Amniotic stem cell (primary cell): ENCODE measurements at places on chromosomes 12 and 14.

DNA sequence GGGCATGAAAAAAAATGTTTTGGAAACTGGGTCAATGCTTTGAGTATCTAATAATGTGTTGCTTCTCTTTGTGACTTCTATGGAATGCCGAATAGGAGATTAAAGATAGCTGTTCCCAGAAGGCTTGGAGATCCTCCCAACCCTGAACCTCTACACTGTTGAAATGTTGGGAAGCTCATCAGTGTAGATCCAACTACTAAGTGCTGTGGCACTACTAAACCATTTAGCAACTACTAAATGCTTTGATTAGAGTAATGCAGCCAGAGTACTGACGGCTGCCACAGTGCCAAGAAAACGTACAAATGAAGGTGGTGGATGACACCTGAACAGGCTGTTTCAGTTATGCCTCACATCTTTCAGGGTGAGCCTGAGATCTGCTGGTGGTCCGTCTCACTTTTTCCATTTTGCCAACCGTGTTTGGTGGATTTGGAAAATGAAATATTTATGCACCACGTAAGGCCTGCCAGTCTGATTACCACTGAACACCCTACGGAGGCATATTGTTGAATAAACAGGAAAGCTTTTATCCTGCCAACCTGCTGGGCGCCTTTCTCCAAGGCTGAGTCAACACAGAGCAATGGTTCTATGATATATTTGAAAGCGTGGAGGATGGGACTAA, 938.0 kb upstream of the FLRT2 start:
- DNase-seq, result no peak

DNA sequence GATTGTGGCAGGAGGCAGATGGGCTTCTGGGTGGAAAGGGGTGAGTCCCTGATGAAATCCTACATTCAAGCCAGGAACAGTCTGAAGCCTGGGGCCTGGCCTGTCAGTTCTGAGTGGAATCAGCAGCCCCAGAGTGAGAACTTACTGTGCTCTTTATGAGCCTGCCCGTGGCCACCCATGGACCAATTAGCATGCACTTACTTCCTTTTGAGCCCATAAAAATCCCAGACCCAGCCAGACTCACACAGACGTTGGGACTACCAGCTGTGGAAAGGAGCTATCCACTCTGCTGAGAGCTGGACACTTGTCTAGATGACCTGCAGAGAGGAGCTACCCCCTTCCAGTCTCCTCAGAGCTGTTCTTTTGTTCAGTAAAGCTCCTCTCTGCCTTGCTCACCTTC, 104.5 kb downstream of the MNAT1 start:
- DNase-seq, result no peak

DNA sequence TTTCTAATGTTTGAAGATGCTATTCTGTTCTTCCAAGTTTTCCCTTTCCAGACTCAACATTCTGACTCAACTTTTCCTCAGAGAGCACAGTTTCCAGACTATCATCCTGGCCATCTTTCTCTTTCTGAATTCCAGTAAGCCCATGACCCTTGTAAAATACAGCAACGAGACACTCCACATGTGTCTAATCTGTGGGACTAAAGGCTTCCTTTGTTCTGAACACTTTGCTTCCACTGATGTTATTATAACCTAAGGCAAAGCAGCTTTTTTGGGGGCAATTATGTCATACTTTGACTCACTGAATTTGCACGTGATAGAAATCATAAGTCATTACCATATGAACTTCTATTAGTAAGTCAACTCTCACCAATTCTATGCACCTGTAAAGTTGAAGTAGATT, 6.3 kb upstream of the ART4 start:
- no peak for DNase-seq

GRCh38 chr12:132583411-132583710, 27.0 kb downstream of the LRCOL1 start:
- no peak for DNase-seq

DNA sequence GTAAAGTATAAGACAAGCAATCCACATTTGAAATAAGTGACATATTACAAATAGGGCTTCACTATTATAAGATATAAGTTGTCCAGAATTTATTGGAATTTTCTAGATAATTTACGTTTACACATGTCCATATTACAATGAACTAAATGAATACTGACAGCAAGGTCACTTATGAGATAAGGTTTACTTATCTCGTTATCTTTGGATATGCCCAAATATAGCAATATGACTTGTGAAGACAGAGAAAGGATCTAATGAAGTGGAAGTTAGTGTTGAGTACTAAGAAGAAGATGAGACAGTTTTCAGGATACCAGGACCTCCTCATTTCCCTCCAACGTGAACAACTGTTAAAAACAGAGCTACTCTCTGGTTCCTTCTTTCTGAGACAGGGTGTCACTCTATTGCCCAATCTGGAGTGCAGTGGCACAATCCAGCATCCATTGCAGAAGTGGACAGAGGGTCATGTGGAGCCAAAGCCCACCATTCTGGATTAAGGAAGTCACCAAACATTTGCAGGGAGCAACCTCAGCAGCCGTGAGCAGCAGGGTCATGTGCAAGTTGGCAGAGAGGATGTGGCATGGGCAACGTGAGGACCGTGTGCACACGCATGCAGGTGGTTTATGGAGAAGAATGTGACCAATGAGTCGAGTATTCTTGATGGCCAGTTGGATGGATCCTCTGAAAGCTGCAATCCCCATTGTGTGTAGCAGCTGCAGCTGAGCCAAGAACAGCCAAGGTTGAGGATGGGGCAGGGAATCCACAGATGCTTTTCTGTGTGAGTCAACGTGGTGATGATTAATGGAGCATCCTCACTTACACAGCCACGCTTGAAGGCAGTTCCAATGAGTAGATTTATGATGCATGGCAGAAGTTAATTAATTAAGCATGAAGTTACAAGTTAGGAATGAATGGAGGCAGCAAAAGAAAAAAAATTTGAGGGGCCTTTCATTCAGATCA, 111.0 kb downstream of the BICD1 start:
- peak; percentile 31 for DNase-seq

- DNase-seq, result no peak
Observed at GRCh38 chr14:78070344-78070743, 99.8 kb upstream of the NRXN3 start.

DNA sequence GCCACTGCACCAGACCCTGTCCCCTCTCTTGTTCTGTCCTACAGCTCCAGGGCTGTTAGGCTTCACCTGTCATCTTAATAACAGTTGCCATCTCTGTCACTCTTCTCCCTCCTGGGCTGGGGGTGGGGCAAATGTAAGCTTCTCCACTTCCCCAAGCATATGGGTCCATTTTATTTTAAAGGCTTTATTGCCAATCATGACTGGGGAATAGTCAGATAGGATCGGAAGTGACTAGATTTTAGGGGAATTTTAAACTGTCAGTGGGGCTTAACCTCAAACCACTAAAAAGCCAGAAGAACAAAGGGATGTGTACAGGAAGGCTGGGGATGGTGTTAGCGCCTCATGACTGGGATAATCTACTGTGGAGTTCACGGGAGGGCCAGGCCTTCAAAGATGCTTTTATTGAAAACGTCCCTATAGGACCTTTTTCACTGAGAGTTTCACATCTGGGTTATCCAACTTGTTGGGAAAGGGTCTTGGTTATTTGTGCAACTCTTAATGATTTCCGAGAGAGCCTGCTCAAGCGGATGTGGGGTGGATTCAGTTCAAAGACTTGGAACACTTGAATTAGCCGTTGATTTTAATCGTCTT, 41.6 kb downstream of the CHST11 start:
- no peak for DNase-seq

DNA sequence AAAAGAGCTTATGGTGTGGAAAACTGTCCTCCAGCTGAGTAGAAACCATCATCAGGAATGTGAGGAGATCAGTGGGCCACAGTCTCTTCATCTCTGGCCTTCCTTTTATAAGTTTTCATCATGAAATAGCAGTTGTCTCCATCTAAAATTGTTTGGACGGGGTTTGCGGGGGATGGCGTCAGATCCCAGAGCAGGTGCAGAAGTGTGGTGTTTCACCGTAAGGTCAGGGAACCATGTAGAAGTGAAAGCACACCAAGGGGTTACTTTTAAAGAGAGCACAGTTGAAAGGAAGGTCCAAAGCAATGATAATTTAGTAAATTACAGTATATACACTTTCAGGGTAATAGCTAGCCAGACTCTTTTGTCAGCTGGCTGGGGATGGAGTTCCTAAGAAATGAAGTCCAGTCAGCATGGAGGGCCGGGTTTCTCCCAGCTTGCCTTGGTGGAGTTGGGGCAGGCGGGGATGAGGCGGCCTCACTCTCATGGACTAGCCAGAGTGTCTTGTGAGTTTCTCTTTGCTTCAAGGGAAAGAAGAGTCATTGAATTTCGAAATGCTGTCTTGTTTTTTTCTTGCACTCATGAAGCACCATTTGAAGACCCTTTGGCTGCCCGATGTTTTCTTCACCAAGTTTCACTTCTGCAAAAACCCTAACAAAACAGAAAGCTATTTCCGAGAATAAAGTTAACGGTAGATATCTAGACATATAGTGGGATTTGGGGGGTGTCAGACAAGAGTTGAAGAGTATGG, 100.6 kb downstream of the ETV6 start:
- DNase-seq, result no peak

DNA sequence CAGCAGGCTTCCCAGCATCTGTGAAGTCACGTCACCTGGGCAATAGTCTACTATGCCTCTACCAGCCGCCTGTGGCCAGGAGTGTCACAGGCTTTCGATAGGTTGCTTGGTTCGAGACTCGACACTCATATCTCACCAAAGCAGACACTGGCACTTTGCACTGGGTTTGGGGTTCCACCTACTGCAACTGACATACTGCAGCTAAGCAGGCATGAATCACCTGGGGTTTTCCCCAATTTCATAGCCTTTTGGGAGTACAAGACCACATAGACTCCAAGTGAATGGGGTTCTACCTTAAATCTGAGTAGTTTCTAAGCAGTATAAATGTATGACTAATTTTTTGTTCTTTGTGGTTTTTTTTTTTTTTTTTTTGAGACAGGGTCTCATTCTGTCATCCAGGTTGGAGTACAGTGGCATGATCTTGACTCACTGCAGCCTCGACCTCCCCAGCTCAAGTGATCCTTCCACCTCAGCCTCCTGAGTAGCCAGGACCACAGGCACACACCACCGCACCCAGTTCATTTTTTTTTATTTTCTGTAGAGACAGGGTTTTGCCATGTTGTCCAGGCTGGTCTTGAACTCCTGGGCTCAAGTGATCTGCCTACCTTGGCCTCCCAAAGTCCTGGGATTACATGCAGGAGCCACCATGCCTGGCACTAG, 32.1 kb downstream of the DMAC2L start:
- no peak for DNase-seq
